ENCODE measurements at places on chromosomes 6 and 20.

DNA sequence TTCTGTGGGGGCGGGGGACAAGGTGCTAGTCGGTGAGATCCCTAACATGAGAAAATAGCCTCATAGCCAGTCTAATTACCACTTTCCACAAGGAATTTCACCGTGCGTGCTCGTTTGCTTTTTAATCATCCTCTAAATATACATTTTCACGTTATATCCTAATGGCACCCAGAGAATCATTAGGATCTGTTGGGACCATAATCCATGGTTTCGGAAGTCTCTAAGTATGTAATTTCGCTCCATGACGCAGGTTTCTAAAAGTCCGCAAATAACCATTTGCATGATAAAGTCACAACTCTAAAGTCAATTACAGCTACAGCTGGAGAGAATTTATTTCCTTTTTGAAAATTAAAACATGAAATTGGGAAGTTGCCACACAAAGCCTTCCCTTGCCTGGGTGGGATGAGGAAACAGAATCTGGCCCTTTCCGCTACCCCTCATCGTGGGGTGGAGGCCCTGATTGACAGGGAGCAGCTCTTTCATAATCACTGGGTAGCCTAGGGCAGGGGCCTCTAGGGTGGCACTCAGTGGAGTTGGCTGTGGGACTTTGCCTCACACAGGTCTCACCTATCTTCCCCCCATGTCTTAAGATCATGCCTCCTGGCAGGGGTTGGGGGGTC lies 81.9 kb downstream of the LRFN2 start:
- no peak for DNase-seq

DNA sequence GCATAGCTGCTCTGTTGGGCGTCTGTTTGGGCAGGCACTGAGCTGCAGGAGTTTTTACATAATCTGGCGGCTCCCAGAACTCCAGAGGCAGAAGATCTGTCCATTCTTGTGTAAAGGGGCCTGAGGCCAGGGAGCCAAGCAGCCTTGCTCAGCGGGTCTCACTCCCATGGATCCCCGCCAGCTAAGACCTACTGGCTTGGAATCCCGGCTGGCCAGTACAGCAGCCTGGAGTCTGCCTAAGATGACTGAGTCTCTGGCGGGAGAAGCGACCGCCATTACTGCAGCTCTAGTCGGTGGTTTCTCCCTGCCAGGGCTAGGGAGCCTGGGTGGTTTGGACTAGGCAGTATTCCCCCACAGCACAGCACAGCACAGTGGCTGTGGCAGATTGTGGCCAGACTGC lies 268.4 kb upstream of the SYNCRIP start:
- DNase-seq: no peak

DNA sequence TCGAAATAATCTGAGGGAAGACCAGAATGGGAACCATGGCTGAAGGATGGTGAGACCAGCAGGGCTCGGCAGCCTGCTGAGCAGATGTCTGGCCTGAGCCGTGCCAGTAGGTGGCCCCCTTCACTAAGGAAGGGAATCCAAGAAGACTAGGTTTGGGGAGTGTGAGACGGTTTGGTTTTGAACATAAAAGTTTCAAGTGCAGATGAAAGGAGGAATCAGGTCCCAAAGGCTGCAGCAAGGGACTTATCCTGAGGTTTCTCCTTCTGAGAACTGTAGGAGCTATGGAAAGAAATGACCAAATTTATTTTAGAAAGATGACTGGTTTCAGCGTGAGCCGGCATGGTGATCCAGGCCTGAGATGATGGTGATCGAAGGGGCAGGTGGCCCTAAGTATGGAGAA lies 4.6 kb upstream of the OSER1 start:
- peak; percentile 78 for DNase-seq

- DNase-seq: peak; percentile 70
These were observed 34.3 kb upstream of the ZBP1 start for GRCh38 chr20:57654363-57654997.

DNA sequence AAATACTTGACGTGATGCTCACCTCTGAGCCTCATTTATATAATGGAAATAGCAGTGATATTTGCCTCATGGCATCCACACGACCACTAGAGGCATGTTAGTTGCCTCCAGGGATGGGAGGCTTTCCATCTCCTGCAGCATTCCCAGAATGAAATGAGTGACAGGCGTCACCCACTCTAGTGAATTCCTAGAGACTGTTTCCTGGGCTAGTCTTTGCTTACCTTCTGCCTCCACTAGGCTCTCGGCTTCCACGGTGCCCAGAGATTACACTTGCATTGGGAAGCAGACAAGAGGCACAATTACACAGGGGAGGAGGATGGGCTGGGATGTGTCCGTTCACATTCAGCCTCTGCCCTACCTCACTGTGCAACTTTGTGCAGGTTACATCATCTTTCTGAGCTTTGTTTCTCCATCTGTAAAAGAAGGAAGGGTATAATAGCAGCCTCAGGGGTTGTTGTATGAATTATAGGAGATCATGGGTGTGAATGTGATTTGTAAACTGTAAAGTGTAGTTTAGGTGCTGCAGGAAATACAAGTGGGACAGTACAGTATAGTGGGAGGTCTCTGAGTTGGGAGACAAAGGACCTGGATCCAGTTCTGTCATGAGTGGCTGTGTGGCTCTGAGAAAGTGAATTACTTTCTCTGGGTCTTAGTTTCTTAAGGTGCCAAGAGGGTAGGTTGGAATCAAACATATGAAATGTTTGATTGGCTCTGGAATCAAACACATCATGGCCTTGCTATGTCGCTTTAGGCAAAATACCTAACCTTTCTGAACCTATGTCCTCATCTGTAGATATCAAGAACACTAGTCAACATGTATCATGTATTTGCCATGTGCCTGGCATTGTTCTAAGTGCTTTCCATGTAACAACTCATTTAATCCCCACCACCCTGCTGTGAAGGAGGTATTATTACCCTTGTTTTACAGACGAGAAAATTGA lies 3.6 kb upstream of the VSTM2L start:
- DNase-seq: no peak

GRCh38 chr20:17562804-17563305 lies 7.0 kb upstream of the DSTN start:
- no peak for DNase-seq

DNA sequence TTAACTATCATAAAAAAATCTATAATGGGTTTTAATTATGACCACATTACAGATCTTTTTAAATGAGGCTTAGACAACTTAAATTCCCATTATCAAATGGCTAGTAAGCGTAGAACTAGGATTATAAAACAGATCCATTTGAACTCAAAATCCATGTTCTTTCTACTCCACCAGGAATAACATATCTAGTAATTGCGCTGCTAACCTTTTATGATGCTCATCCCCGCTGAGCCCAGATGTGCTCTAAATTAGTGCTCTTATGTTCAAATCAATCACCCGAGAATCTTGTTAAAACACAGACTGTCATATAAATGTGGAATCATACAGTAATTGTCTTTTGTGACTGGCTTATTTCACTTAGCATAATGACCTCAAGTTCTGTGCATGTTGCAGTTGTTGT lies 903.1 kb downstream of the PHF3 start:
- no peak for DNase-seq

DNA sequence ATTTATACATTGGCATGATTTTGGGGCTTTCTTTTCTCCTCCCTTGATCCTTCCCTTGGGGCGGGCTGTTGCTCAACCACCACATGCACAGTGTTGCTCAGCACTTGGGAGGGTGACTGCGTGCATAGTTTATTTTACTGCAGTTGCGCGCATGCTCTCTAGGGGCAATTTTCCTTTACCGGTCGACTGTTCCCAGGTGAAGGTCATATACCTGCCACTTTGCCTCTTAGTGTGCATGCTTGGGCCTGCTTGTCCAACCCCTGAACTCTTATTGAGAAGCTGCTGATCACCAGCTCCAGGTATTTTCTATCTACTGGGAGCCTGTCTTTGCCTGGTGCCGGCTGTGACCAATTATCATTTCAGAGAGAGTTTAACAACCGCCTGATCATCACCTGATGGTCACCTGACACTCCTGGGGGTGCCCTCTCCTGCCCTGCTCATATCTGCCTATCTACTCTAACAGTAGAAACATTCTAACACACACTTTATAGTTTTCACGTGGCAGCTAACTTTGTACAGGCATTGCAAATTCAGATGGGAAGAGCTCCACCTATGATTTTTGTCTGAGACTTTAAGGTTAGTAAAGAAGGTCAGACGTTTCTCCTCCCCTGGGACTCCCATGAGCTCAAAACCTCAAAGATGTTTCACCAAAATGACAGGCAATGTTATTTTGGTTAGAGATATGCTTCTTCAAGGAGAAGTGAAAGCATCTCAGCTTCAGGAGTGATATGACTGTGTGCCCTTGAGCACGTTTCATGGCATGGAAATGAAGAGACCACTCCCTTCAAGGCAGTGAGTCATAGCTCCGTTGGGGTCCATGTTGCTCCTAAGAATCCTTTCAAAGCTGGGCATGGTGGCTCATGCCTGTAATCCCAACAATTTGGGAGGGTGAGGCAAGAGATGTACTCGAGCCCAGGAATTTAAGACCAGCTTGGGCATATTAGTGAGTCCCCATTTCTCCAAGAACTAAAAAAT lies 227.5 kb upstream of the MYLIP start:
- peak; percentile 19 for DNase-seq

All from CD4-positive, alpha-beta T cell treated with Interleukin-12 subunit alpha and Interleukin-12 subunit beta, for 1 hour (primary cell).